Stimulated activated CD4-positive, alpha-beta T cell treated with anti-CD3 and anti-CD28 coated beads, Interleukin-1b, Interleukin-23, amount 100 ng/mL, for 1 hour (primary cell): ENCODE measurements at places on chromosomes 16 and 17.

GRCh38 chr17:16449121-16449570, 33.8 kb downstream of the TRPV2 start:
- no peak for DNase-seq

DNA sequence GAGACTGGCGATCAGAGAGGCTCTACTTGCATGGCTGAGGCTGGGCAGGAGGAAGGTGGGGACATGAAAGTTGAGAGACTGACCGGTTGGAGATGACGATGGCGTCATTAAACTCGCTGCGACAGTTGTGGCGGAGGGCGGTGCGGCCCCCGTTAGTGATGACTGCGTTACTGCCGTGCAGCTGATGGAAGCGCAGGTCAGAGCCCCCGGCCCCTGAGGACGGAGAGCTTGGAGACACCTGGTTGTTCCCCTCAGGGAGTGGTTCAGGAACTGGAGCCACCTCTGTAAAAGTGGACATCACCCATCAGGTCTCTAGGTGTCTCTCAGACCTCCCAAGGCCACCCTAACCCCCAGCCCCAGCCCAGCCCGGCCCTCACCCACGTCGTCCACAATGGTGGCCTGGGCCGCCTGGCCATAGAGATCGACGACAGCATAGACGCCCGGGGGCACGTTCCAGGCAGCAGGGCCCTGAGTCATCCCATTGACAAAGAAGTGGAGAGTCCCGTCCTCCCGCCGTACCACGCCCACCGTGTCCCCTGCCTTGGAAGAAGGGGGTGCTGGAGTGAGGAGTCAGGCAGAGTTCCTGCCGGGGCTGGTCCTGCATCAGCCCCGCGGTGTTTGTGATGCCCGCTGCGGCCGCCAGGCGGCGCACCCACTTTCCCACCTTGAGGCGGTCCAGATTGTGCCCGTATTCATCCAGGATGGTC, 5.3 kb downstream of the NEURL4 start:
- DNase-seq, result peak; percentile 34

DNA sequence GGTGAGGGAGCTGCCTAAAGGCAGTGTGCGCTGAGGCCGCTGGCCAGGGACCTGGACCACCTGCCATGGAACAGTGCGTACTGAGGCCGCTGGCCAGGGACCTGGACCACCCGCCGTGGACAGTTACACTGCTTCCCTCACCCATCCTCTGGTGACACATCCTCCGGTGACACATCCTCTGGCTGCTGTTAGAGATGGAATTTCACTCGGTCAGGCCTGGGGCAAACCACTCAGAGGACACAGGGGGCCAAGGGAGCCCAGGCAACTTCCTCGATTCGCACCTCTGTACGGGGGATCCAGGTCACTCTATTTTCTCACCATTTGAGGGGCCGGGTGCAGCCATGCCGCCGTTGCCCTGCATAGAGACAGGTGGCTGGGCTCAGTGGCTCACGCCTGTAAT, 32.4 kb upstream of the RPTOR start:
- DNase-seq, result no peak

- no peak for DNase-seq
These were observed 10.0 kb downstream of the RGS11 start for GRCh38 chr16:265711-266110.

GRCh38 chr17:53924530-53925455, 102.1 kb downstream of the KIF2B start:
- no peak for DNase-seq

DNA sequence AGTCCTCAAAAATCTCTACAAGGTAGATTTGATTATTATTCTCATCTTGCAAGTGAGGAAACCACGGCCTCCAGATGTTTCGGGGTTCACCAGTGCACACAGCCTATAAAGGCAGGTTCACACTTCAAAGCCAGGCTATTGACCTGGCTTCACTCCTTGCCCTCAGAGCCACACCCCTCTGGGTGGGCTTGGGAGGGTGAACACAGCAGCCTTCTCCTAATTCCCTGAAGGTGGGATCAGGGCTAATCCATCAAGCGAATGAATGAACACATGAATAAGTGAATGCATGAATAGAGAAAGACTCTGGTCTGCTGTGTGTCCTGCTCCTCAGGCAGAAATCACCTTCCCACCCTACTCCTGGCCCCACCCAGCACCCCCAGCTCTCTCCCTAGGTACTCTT, 139.0 kb downstream of the CYLD start:
- no peak for DNase-seq

- DNase-seq, result no peak
These were observed 16.8 kb upstream of the ATF7IP2 start for GRCh38 chr16:10368969-10369551.
